Activated CD8-positive, alpha-beta memory T cell treated with anti-CD3 and anti-CD28 coated beads, Interleukin-2, amount 50 U/mL, for 4 hours (primary cell): ENCODE measurements at places on chromosomes 5 and 9.

DNA sequence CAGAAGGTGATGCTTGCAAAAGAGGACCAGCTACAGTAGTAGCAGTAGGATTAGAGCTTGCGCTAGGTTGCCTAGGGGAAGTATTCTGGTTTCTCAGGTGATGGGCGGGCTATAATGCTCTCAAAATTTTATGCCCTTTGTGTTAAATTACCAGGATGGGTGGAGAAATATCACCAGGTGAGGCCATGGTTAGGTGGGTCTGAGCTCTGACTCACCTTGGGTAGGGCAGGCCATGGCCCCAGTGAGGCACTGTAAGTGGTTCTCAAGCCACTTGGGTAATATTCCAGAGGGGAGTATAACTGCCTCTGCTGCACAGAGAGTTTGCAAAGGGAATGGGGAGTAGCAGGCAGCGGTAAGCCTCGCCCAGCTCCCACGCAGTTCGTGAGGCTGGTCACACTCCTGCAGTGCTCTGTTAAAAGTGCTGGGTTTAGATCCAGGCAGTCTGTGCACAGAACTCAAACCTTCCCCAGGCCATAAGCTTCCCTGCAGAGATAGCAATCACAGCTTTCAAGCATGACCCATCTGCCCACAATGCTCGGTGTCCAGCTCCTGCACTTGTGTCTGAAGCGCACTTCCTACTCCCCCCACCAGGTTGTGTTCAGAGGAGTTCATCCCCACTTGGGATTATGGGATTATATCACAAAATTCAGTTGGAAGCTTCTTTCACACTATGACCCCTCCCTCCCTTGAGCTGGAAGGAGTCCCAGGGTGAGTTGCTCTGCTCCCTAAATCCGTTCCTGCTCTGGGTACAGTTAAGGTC lies 575.0 kb downstream of the CHSY3 start:
- DNase-seq, result no peak

DNA sequence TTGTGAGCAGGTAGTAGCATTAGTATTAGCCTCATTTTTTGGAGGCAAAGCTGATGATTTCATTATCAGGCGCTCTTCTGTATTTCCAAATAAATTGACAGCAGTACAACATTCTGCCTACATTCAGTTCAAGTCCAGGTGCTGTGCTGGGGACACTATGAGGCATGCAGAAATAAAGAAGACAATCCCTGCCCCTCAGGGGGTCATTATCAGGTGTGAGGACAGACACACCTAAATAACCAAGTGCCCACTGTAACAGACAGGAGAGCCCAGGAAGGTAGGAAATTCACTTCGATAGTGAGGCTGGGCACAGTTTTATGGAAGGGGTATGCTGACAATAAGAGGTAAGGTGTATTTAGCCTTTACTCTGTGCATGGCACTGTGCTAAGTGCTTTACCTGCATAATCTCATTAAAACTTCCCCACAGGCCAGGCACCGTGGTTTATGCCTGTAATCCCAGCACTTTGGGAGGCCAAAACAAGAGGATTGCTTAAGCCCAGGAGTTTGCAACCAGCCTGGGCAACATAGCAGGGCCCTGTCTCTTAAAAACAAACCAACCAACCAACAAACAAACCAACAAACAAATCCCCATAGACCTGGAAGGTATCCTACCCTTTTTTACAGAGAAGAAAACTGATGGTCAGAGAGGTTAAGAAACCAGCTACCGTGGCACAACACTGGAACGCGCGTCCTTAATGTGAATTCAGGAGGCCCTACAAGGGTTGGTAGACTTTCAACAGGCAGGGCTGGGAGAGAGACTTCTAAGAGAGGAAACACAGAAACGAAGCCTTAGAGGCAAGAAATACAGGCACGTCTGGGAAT lies 17.5 kb upstream of the GPX3 start:
- DNase-seq, result no peak

DNA sequence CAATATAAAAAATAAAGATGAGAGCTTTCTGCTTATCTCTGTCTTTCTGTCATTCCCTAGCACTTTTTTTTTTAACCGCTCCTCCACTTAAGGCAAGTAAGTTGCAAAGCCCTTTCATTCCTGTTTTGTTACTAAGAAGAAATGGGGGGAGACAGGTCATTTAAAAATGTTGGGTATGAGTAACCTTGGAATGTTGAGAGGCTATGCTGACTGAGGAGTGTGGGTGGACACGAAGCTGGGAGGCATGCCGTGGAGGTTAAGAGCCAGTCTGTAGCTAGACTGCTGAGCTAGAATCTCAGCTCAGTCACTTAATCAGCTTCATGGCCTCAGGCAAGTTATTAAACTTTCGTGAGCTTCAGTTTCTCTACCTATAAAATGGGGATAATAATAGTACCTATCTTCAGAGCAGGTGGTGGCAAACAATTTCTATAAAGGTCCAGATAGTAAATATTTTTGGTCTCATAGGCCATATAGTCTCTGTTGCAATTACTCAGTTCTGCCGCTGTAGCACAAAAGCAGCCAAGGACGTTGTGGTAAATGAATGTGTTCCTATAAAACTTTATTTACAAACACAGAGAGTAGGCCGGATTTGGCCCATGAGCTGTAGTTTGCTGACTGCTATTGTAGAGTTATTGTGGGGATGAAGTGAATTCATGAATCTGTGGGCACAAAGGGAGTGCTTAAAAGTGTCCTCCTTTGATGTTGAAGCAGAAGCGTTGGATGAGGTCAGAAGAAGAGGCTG lies 220.0 kb downstream of the GABBR2 start:
- DNase-seq, result no peak

DNA sequence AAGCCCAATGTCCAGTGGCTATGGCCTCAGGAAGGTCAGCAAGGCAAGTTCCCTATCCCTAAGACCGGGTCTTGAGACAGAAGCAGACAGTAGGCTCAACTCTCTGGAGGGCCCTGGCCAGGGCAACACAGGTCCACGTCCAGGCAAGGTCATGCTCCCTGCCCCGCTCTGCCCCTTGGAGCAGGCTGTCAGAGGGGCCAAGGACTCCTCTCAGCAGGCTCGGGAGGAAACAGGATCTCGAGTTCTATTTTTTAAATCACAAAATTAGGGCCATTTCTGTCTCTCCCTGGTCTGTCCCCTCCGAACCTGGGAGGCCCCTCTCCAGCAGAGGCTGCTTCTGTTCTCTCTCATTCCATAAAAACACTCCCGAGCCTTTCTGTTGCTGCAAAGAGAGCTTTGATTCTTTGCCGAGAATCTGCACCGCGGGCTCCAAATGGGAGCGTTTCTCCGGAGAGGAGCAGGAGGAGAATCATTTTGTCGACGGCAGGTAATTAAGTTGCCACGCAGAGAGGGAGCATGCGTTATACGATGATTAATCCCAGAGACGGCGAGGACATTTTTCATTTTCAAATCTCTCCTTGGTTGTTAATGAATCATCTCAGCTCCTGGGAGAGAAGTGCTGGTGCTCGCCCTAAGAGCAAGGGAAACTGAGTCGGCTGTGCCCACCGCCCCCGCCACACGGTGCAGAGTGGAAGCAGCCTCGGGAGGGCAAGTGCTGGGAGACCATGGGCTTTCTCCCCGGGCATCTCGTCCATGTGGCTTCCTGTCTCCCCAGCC lies 24.5 kb upstream of the FCN1 start:
- no peak for DNase-seq

DNA sequence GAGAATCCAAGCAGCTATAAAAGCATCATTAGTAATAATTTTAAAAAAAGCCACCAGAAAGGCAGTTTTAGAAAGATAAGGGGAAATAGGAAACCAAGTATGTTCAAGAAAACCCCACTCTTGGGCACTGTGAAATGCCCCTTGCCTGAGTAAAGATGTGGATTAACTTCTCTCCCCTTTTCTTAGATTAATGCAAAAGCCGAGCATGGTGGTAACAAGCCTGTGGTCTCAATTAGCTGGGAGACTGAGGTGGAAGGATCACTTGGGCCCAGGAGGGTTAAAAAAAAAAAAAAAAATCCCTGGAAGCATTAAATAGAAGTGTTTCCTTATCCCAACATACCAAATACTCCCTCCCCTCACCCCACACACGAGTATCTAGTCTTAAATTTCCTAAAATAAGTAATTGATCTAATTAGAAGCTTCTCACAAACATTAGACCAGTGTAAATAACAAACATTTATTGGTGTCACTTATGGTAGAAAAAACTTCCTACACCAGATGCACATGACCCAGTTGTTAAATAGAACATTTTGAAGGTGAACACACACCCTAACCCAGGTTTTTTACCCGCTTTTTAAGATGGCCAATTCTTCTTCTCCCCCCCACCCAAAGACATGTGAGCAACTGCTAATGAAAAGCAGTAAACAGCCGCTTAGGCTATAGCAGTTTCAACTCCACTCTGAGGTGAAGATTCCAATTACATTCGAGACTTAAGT lies 5.2 kb downstream of the HSPA5 start:
- no peak for DNase-seq

DNA sequence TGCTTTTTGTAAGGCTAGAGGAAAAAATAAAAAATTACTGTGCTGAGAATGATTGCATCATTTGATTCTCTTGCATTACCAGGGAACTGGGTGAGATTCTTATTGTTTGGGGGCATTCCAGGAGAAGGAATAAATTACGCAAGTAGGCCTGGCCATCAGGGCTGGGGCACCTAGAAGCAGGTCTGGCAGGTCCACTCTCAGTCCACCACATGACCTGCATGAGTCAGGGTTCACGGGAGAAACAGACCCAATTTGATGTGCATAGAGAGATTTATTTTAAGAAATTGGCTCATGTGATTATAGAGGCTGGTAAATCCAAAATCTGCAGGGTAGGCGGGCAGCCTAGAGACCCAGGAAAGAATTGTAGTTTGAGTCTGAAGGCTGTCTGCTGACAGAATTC lies 59.6 kb downstream of the ZNF622 start:
- no peak for DNase-seq

- no peak for DNase-seq
Measured at GRCh38 chr9:32456564-32456963, 69.4 kb downstream of the RIGI start.

DNA sequence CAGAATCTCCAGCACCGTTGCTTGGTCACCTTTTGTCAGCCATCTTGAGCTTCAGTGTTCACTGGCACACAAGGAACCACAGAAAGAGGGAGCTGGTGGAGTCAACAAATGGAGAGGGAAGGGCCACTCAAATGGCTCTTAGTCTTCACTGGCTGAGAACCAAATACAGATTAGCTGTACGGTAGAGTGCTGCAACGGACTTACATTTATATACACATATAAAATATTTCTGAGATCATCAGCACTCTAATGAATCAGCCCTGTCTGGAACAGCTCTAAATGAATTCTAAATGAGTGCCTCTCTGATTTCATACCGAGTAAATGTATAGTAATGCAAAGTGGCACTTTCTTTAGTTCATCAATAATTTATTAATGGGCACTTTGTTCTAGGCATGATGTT lies 24.8 kb downstream of the KCTD16 start:
- DNase-seq, result no peak

DNA sequence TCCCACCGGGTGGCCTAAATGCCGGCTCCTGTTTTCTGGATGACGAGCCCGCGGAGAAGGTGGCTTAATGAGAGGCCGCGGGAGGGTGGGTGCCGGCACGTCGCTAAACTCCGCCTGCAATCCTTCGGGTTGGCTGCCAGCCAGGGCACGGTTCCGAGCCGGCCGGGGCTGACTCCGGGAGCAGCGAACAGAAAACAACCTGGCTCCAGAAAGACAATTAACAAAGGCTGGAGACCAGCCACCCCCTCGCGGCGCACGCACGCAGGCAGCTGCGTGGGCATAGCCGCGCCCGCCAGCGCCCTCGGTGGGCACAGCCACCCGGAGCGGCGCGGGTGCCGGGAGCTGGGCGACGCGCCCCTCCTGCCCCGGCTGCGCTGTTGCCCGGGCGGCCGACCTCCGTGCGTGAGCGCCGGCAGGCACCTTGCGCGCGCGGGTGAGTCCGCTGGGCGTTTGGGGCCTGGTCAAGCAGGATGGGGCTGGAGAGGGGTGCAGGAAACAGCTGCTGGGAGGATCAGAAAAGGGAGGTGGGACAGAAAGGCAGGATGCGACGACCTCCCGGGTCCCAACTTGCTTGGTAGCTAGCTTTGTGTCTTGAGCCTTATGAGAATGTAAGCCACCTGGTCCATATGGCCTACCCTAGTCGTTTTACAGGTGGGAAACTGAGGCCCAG lies at the start of gene ARHGEF37:
ARHGEF37 (plus strand) TSS at position 307 of the 670 bp plus-strand sequence. CDS start 16,272 bp downstream, outside the sequence.
- DNase-seq, result peak; percentile 52

- no peak for DNase-seq
Measured at GRCh38 chr9:120152295-120152694, 427.7 kb downstream of the CDK5RAP2 start.

GRCh38 chr9:677461-678097 lies 163.9 kb upstream of the DMRT1 start:
- no peak for DNase-seq

GRCh38 chr5:124825983-124826337 lies 79.5 kb upstream of the ZNF608 start:
- DNase-seq, result no peak

DNA sequence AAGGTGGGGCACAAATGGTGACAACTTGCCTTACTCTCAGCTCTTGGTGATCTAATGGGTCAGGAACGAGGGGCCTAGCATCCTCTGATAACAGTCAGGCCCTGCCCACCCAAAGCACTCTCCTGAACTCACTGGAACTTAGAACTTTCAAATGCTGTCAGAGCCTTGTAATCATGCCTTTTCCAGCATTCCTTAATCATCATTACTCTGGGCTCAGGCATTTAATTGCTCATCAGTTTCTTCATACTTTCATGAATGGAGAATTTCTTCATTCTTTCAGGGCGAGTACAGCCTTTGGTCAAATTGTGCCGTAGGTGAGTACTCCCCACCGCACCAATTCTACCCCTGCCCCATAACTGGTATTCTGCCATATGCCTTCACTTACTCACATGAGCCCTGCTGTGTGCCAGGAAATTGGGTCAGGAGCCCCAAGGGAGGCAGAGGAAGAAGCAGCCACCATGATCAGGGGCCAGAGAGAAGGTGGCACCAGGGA lies 30.2 kb upstream of the DUSP1 start:
- no peak for DNase-seq

DNA sequence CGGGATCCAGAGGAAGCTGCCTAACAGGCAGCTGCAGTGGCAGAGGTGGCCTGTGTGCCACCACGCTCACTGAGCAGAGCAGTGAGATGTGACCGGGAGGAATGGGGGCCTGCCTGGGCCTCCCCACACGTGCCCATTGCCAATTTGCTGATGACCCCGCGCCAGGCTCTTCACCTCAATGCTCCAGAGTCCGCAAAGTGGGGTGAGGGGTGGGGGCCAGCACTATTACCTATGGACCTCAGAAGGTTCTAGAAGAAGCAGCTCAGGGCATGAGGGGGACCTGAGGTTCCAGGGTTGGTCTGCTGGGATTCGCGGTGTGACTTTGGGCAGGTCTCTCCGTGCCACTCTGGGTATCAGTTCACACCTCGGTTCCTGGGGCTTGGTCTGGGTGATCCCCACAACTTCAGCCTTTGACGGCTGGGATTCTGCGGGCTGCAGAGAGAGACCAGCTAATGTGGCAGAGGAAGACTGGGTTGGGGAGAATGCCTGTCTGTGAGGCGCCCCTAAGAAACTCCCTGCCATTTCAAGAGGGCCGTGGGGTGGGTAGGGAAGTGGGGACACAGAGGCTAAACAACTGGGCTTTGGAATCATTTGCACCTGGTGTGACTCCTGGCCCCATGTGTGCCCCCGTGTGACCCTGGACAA lies 231.0 kb upstream of the MVB12B start:
- no peak for DNase-seq

DNA sequence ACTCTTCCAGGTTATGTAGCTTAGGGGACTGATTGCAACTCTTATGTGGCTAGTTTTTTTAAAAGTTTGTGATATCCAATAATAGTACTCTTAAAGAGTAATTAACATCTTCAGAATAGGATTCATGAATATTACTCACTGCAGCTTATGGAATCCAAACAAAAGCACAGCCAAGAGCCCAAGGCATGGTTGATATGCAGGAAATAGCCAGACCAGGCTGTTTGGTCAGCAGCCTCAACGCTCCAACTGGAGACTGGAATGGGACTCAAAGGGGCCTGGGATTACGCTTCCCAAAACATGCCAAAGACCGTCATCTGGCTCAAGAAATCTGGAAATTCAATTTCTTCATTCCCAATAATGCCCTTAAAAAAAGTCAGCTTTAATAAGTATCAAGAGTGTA lies 268.6 kb downstream of the SEC61B start:
- no peak for DNase-seq
